ENCODE measurements at places on chromosomes 11 and 22.

- ATAC-seq, result peak; percentile 57
These were observed 1.7 kb upstream of the RHOD start for GRCh38 chr11:67054836-67055523.

GRCh38 chr22:37925330-37925729, 19.2 kb downstream of the MICALL1 start:
- no peak for ATAC-seq

- no peak for ATAC-seq
These were observed 17.8 kb upstream of the KCTD14 start for GRCh38 chr11:78040691-78041379.

GRCh38 chr11:11620921-11621572, 758 bp downstream of the GALNT18 start:
- peak; percentile 33 for ATAC-seq

DNA sequence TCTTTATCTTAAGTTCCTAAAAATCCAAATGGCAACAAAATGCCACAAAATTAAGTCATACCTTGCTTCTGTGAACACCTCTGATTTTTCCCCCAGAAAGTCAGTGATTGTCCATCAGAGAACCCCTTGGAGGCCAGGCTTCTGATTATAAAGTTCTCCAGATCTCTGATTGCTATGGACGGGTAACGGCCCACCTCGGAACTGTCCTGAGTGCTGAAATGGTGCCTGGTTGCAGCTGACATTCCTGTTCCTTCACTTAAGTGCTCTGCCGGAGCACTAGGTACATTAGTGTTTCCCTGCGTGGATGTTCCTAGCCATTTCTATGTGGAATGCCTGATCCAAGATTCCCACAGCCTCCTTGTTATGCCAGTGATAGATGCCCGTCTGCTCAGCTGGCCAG, 85.0 kb downstream of the CHST1 start:
- ATAC-seq, result no peak

DNA sequence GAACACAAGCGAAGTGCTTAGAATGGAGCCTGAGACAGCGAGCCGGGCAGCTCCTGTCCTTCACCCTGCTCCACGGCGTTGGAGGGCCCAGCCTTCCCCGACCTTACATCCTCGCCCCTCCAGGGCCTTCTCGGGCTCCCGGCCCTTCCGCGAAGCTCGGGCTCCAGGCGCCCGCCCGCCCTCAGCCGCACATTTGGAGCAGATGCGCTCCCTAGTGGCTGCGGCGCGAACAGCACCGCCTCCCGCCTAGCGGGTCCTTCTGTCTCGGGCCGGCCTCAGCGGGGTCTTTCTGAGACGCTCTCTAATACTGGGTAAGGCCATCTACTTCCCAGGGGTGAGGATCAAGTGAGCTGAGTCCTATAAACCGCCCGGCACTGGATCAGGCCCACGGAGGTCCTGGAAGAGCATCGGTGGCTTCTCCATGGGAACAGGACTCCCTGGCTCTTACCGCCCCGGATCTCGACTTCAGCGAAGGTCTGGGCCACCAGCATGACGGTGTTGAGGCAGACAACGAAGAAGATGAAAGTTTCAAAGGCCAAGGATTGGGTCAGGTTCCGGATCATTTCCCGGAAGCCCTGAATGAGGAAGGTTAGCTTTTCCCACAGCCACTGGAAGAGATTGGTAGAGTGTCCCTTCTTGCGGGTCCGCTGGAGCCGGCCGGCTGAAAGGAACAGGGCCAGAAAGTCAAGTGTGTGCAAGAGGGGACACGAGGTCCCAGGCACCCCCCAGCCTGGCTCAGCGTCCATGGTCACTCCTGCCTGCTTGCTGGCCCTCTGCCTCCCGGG, 3.7 kb downstream of the CATSPER1 start:
- ATAC-seq, result peak; percentile 85

GRCh38 chr22:45919504-45920286, 57.3 kb downstream of the WNT7B start:
- no peak for ATAC-seq

DNA sequence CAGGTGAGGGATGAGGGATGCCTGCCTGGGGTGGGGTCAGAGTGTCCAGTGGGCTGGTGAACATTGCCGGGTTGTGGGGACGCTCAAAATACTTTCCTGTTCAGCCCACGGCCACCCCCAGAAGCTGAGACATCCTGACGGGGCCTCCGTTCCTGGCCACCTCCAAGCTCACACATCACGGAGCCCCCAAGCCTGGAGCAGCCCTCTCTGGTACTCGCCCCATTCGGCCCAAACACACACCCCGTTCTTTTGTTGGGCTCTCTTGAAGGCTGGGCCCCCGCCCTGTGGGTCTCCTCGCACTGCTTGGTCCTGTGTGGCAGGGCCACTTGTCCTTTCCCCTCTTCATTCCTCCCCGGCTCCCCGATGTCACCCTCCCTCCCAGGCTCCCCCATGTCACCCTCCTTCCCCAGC, 442.6 kb downstream of the TBC1D22A start:
- no peak for ATAC-seq

DNA sequence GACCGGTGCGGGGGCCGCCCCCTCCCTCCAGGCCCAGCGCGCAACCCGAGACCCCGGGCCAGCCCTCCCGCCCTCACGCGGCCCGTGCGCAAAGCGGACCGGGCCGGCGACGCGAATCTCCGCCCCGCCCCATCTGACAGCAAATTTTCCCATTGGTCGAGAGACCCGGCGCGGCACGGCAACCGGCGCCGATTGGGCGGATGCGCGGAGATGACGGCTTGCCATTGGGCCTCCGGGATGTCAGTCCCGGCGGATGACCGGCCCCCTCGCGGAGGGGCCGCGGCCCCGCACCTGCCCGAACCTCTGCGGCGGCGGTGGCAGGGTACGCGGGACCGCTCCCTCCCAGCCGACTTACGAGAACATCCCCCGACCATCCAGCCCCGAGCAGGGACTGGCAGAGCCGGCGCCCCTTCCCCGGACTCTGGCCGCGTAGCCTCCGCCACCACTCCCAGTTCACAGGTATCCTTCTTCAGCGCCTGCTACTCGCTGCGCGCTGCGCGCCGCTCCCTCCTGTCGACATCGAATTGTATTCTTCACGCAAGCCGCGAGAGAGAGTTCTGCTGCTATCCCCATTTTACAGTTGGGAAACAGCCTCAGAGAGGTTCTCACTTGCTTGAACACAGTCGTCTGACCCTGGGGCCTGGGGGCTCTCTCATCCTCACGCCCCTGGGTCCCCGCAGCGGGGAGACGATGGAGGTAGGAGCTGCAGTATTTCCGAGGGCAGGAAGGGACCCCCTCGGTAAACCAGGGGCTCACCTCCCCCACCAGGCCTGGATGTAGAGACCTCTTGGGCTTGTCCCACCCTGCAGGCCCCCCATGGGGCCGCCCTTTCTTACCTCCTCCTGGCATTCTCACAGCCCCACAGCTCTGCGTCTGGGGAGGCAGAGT, at the start of gene ARVCF:
Gene ARVCF (minus strand): TSS at position 90 of the 888 bp plus-strand sequence. CDS start 26,029 bp downstream, outside the sequence.
- ATAC-seq, result peak; percentile 66

DNA sequence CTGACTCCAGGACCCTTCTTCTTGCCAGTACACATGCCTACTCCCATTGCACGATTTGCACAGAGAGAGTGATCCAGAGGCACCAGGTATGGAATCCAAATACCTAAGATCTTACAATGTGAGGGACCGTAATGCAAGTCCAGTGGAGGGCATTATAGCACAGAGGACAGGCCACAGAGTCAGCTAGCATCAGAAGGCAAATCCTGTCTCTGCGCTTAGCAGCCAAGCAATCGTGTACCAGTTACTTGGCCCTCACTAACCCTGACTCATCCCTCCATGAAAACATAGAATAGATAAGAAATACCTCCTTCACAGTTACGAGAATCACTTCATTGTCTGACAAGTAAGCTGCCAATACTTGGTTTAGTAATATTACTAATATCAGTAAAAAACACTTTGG, 69.7 kb upstream of the SLC6A5 start:
- ATAC-seq, result no peak

GRCh38 chr11:35583126-35583525, 35.1 kb upstream of the FJX1 start:
- no peak for ATAC-seq

- ATAC-seq, result no peak
These were observed 24.1 kb downstream of the OR2AT4 start for GRCh38 chr11:75072582-75072981.

DNA sequence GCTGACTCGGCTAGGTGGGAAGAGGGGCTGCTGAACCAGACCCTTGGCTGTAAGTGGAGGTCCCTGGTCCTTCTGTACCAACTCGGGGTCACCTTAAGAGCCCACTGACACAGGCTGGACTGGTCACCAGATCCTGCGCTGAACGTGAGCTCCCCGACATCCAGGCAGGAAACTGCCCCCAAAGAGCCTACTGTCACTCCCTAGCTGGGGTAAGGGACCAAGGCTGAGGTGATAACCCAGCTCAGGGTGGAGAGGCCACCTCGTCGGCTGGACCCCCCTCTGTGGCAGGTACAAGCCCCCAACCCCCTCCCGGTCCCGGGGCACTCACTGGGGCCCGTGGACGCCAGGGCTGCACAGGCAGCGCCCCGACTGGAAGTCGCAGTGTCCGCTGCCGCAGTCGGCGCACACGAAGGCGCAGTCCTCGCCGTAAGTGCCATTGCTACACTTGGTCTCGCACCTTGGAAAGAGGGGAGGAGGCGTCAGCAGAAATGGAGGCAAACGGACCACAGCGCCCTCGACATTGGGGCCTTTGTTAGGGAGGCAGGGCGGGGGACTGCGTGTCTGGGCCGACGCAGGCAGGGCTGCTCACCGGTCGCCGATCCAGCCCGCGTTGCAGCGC, 7.4 kb downstream of the SCARF2 start:
- no peak for ATAC-seq

DNA sequence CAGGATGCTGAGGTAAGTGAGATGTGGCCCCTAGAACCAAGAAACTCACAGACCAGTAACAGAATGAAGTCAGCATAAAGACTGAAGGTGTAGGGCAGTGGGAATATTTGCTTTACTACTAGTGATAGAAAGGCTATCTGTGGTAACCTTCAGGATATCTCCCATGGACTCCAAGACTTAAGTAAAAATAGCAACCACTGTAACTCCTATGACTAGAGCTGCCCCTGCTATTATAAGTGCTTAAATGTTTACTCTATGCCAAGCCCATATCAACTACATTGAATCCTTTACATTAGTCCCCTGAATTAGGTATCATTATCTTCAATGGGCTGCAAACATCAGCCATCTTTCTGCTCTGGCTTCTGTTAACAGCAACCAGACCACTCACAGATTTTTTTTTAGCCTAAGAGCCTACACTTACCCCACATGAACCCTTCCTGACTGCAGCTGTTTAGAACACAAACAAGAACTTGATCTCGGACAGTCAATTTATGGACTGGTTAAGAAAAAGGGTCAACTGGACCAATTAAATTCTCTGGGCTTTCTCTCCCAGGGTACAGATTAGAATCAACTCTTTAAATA, 335.1 kb upstream of the API5 start:
- ATAC-seq, result no peak

DNA sequence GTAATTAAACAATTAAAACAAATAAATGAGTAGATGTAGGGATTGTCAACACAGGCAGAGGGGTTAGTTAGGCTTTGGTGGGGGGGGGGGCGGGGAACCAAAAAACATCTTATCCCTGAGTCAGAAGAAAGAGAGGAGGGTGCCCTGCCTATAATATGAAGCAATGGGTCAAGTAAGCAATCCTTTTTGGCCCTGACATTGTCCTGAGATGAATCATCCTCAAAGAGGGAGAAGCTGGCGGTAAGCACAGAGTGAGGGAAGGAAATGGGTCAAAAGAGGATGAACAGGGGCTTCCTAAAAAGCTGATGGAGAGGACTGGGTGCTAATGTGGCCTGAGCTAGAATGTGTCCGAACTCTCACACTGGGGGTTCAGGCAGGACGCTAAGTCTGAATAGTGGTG, 4.7 kb downstream of the OLFML1 start:
- no peak for ATAC-seq

DNA sequence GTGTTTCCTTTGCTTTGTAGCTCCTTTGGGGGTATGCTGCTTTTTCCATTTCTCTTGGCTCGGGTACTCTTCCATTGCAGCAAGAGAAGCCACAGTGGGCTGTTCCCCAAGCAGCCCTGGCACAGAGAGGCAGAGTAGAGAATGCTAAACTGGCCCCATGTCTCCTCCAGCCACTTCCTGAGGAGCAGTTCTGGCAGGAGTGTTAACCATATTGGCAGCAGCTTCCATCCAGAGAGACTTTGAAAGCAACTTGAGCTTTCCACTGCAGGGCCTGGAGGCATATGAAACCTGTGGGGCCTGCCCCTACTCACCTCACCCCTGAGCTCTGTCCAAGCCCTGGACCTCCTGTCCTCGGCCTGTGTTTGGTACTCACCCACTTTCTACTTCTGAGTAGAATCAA, 61.8 kb downstream of the ALX4 start:
- ATAC-seq, result no peak

GRCh38 chr11:73414977-73415651, 38.9 kb downstream of the RELT start:
- peak; percentile 38 for ATAC-seq

- ATAC-seq, result peak; percentile 90
These were observed 74.0 kb upstream of the PHF21B start for GRCh38 chr22:45083659-45084305.

DNA sequence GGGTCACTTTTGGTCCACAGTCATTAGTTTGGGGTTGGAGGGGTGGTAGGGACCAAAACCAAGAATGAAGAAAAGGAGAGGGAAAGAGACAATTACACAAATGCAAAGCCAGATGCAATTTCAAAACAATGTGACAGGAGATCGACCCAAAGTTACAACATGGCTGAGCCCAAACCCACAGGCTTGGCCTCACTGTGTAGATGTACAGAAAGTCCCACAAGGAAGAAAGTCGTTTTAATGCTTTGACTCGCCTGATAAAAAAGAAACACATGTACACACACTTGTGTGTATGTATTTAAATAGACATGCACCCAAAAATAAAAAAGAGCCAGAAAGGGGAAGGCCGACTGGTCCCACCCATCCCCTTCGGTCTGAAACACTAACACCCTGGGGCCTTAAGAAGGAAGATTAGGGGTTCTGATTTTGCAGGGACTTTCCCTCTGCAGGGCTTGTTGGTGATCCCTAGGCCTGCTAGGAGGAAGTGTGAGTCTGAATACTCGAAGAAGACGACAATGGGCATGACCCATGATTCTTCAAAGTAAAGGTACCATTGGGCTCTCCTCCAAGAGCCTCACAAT, 104.1 kb downstream of the ETS1 start:
- ATAC-seq, result peak; percentile 30

DNA sequence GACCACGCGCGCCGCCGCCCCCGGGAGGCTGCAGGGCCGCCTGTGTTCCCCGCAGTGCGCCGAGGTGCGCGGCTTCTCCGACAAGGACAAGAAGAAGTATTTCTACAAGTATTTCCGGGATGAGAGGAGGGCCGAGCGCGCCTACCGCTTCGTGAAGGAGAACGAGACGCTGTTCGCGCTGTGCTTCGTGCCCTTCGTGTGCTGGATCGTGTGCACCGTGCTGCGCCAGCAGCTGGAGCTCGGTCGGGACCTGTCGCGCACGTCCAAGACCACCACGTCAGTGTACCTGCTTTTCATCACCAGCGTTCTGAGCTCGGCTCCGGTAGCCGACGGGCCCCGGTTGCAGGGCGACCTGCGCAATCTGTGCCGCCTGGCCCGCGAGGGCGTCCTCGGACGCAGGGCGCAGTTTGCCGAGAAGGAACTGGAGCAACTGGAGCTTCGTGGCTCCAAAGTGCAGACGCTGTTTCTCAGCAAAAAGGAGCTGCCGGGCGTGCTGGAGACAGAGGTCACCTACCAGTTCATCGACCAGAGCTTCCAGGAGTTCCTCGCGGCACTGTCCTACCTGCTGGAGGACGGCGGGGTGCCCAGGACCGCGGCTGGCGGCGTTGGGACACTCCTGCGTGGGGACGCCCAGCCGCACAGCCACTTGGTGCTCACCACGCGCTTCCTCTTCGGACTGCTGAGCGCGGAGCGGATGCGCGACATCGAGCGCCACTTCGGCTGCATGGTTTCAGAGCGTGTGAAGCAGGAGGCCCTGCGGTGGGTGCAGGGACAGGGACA, 2.7 kb downstream of the NLRP6 start:
- peak; percentile 43 for ATAC-seq

Data from activated T-helper 17 cell treated with anti-CD3 and anti-CD28 coated beads, Interleukin-2, amount 50 U/mL, for 72 hours (primary cell).